ENCODE measurements at places on chromosomes 12 and 14.
A peak's percentile ranks its signal among the peaks of the same experiment; 100 is the strongest.

DNA sequence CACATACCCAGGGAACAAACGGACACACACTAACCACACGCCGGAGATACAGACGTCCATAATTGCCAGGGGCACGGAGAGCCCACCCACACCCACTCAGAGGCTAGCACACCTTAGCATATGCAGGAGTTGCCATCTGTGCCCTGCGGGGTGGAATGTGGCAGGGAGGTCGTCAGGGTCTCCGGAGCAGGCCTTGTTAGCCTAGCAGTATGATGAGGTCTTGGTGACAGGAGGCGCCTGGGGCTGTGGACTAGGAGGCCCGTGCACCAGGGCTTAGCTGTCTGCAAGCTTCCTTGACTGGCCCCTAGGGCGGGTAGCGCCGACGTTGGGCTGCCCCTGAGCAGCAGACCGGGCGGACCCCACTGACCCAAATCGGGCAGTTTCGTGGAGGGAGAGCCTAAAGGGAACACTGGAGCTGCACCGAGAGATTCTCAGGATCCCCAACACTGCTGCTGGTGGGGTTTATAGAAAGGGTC lies 10.0 kb downstream of the STAC3 start:
- DNase-seq: no peak

DNA sequence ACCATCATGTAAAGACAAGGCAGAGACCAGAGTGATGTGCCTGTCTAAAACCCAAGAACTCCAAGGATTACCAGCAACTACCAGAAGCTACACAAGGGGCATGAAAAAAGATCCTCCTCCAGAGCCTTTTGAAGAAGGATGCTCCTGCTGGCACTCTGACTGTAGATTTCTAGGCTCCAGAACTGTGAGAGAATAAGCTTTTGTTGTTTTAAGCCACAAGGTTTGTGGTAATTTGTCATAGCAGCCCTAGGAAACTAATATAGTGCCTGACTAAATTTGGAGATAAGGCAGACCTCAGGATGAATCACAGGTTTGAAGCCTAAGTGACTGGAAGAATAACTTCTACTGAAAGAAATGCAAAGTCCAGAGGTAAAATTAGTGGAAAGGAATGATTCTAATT lies 132.9 kb downstream of the CEP83 start:
- DNase-seq: no peak

DNA sequence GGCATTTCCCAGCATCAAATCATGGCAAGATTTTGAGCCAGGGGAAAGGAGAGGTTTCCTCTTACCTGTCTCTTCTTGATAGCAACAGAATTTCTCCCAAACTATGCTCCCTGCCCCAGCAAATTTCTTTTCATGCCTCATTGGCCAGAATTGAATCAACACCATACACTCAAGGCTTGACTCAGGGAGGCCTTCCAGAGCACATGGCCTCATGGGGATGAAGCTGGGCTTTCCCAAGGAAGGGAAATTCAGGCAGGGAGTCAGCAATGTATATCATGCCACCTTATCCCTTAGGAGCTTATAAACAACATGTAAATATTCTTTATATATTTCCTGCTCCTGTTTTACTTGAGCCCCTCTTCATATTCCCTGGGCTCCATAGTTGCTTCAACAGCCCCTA lies 62.1 kb downstream of the ARF6 start:
- DNase-seq: no peak

GRCh38 chr14:84312551-84312950 lies 1217.4 kb upstream of the FLRT2 start:
- DNase-seq: no peak

- no peak for DNase-seq
Observed at GRCh38 chr14:81298911-81299310, 78.2 kb upstream of the GTF2A1 start.

- no peak for DNase-seq
Observed at GRCh38 chr14:94009767-94010166, 12.7 kb downstream of the CCDC197 start.

DNA sequence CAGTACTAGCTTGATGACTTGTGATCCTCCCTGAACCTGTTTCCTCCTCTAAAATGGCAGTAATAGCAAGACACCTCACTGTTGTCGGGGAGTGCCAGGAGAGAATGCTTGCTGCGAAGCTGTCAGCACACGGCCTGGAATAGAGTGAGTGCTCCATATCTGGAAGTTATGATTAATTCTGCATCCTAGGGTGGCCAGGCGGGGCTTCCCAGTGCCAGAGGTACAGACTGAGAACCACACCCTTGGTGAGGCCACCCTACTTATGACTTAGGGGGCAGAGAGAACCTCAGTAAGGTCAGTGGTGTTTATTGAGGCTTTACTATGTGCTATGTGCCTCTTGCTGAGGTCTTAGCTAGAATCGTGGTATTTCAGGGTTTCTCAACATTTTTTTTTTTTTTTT lies 20.1 kb downstream of the MORN3 start:
- DNase-seq: no peak

- no peak for DNase-seq
Observed at GRCh38 chr14:62616668-62617067, 428.6 kb downstream of the KCNH5 start.

- no peak for DNase-seq
Observed at GRCh38 chr14:95346820-95347219, 27.1 kb upstream of the CLMN start.

GRCh38 chr14:23015618-23016017 lies 5.7 kb upstream of the C14orf93 start:
- no peak for DNase-seq

DNA sequence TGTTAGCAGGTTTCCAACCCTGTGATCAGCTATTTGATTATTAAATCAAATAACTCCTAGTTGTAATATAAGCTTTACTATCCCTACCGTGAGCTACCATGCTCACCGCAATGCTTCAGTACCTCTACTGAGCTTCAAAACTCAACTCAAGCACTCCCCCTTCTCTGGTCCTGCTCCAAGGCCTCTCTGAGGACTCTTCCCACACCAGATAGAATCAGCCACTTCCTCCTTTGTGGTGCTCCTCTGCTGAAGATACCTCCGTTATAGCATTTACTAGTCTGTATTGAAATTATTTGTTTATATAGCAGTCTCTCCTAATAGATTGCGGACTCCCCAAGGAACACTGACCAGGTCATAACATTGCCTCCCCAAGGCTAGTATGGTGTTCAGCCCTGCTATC lies 17.5 kb downstream of the AREL1 start:
- no peak for DNase-seq

- peak; percentile 66 for DNase-seq
Observed at GRCh38 chr14:99270458-99271220, 1.4 kb downstream of the BCL11B start.

DNA sequence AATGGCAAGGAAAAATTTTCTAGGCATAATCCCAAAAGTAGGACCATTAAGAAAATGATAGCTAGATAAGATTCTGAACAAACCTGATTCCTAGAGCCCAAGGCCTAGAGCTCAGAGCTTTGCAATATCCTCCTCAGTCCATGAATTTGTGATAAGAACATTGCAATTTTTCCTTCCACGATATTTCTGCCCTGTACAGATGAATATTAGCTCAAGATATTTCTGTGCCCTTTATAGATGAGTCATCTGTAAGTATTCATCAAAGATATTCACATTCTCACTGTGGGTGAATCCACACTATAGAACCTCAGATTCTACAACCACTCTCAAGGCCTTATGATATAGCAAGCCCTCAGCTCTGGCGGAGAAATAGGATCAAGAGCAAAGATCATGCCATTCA lies 37.5 kb downstream of the EAPP start:
- no peak for DNase-seq

DNA sequence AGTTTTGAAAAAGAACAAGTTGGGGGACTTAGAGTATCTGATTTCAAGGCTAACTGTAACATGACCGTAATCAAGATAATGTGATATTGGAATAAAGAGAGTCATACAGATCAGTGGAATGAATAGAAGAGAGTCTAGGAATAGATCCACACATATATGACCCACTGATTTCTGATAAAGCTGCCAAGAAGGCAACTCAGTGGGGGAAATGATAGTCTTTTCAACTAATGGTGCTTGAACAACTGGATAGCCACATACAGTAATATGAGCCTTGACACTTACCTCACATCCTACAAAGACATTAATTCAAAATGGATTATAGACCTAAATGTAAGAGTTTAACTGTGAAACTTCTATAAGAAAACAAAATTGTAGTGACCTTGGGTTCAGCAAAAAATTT lies 3.8 kb downstream of the PRKCH start:
- DNase-seq: no peak

DNA sequence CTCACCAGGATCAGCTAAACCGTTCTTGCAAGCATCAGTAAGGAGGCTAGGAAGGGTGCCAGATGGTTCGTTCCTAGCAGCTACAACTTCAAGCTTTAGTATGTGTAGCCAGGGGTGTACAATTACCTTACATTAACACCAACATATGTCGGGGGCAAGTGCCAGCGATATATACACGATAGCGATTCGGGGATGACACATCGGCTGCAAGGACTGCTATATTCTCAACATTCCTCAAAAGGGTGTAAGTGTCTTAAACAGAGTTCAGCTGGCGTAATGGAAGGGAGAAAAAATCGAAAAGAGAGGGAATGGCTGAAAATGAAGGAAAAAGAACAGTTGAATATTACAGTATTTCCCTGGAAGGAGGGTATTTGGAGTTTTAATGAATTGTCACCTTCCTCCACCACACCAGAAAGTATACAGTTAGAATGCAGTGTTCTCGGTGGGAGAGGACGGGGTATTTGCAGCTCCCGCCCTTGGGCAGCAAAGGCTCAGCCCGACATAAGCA lies 545 bp downstream of the LIMA1 start:
- no peak for DNase-seq

GRCh38 chr12:97567619-97568110 lies 105.1 kb downstream of the RMST start:
- DNase-seq: no peak

DNA sequence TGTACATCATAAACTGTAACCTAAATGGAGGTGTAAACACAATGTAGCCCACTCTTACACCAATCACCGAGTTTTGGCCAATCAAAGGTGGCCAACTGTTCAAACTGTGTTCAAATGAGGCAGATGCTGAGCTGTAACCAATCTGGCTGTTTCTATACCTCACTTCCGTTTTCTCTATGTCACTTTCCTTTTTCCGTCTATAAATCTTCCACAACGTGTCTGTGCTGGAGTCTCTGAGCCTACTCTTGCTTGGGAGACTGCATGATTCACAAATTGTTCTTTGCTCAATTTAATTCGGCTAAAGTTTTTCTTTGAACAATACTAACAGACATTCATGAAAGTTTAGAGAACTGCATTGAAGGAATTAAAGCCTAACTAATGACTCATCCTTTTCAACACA lies 547.1 kb upstream of the USP15 start:
- DNase-seq: no peak

- DNase-seq: no peak
Observed at GRCh38 chr12:1842183-1842904, 22.0 kb downstream of the LRTM2 start.

DNA sequence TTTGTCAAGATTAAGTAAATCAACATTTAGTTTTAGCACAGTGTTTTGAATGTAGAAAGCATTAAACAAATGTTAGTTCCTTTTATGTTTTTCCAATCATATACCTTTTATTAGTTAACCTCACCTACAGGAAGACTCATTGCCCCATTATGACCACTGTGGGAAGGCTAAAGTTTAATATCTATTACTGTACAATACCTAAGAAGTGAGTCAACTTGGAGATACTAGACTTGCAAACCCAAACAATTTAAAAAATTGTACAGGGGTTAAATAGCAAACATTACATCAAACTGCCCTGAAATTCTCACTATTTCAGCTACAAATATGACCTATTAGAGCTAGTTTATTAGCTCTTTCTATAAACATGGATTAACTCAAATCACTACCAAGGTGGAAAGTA lies 8.6 kb upstream of the G2E3 start:
- no peak for DNase-seq

DNA sequence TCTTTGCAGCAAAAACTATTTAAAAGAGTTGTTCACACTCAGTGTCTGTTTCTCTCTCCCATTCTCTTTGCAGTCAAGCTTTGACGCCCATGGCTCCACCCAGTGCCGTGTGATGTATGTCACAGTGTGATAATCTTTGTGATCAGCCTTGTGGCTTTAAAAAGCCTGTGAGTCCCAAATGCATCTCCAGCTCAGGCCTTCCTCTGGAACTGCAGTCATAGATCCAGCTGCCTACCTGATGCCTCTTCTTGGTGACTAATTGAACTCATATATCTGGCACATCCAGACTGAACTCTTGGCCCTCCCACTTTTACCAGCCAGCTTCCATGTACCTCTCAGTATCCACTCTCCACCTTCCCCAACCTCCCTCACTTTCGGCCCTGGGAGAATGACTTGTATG lies 182.8 kb upstream of the ARHGAP5 start:
- DNase-seq: no peak

- DNase-seq: no peak
Observed at GRCh38 chr12:106106892-106107291, 31.9 kb downstream of the NUAK1 start.

DNA sequence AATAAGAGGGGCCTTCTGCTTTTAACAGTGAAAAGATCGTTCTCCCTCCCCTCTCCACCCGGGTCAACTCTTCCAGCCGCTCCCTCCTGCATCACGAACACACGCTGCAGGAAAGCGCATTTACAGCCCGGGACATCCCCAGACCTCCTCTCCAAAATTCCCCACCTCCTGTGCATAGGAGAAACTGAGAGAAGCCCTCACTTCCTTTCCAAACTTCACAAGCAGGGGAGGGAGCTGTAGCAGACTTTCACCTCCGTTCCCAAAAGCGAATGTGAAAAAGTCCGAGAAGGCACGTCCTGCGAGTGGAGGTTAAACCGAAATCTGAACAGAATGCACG lies 513 bp downstream of the BCAT1 start:
- DNase-seq: no peak

GRCh38 chr12:57455374-57456144 lies 452 bp downstream of the INHBE start:
- DNase-seq: no peak

DNA sequence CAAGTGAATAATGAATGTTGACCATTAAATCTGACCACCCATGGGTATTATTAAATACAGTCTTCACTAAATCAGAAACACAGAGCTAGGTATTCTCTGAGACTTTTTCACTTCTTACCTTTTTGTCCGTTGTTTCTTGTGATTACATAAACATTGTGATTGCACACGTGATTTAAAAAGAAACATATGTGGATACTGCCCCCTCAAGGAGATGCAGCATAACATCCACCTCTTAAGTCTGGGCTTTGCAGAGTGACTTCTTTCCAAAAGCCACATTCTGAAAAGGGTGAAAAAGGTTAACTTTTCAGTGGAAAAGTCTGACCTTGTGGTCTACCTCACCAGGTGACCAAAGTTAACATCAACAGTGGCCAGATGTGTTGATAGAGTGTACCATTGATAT lies 185.5 kb upstream of the FAR2 start:
- no peak for DNase-seq

- peak; percentile 89 for DNase-seq
Observed at GRCh38 chr14:97977651-97978261, 1180.6 kb downstream of the VRK1 start.

- DNase-seq: no peak
Observed at GRCh38 chr12:27841392-27841882, 61.4 kb upstream of the MANSC4 start.

GRCh38 chr14:22753586-22753985 lies 12.9 kb upstream of the OXA1L start:
- no peak for DNase-seq
